ENCODE measurements at places on chromosomes 3 and 15. TPM values are rescaled to one million over a fixed set of nuclear protein-coding genes. Genes with fewer than 3 reads are reported as not detected.

DNA sequence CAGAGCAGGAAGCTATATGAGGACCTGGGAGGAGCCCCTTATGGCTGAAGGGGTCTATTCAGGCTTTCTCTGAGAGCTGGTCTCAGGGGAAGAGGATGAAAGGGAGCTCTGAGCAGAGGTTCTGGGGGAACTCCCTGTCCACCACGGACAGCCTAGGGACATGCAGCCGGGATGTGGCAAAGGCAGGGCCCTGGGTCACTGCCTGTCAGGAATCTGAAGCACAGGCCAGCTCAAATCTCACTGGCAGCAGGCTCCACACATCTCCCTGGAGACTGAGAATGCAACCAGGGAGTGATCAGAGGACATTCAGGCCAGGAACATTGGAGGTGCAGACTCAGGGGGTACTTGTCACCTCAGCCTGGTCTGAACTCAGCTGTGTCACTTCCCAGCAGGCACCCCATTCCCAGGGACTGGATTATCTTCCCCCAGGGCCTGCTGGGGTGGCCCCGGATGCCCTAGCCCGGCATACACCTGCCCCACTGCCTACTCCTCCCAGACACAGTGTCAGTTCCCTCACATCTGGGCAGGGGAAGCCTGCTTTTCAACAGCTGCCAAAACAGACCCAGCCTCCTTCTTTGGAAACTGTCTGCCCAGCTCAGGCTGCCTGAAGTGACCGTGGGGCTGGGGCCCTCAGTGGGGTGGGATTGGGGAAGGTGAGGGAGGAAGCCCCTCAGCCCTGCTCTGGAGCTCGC is 18.3 kb upstream of the SEMA3F start:
- DNase-seq: no peak

GRCh38 chr3:149619136-149619535 is 38.7 kb downstream of the WWTR1 start:
- no peak for DNase-seq

DNA sequence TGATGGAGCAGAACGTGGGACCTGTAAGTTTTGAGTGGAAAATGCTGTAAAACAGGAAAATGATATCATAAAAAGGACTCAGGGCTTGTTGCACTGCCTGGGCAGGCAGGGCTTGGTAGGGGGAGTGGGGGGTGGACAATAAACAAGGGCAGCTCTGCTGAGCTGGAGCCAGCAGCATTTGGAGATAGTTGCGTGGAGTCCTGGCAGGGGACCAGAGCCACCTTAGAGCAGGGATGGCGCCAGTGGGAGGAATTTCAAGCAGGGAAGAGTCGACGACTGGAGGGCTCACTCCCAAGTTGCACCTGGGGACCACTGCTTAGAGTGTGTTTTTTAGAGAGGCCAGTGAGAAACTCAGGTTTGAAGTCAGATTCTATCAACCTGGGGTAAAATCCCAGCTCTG is 22.7 kb upstream of the FRMD4B start:
- DNase-seq: no peak

DNA sequence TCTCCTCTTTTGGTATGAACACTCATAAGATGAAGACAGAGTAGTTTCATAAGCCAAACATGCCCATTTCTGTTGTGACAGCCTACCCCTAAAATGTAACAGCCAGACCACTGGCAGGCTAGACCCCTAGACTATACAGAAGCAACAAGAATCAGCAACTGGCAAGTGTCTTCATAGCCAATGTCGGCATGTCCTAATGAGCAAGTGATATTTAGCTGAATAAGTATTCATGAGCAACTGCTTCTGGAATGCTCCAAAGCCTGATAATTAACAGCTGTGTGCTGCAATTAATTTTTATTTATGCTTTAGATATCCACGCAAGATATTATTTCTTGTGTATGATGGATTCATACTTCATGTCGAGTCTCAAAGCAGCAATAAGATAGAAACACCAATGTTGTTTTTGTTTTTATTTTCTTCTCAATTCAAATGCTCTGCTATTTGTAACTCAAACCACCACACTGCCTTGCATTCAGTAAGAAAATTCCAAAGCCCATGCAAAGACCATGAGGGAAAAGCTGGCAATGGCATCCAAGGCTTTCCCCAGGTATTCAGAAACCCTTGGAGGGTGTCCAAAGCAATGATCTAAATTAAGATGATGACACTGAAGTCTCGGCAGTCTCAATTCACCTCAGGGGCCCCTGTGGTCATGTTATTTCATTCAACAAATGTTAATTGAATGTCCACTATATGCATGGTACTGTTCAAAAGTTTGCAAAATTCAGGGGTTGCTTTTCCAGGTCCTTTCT is 167.7 kb upstream of the NECTIN3 start:
- DNase-seq: no peak

Gene MUC20
- polyA plus RNA-seq: 18.3 TPM

Gene SERF2
- polyA plus RNA-seq: 717 TPM

Gene EPHB1
- polyA plus RNA-seq: 4.8 TPM

Gene CLSTN2
- 1.5 TPM for polyA plus RNA-seq

Data from right renal pelvis (tissue), 4 donors.